Smooth muscle cell of the umbilical artery (primary cell): ENCODE measurements at places on chromosomes 1 and 21. TPM values are rescaled to one million over a fixed set of nuclear protein-coding genes. Genes with fewer than 3 reads are reported as not detected.

The MIER1 gene
- total RNA-seq: 24.1 and 32.7 TPM in 2 replicates

The MLLT11 gene
- total RNA-seq: 12.5 and 16.1 TPM in 2 replicates

The RAB7B gene
- total RNA-seq: 1.3 and 1.5 TPM in 2 replicates

The CA6 gene
- total RNA-seq: not detected in 2 replicates

The EIF2D gene
- total RNA-seq: 47.4 and 53.2 TPM in 2 replicates
